Activated B cell treated with CpG ODN at 0.5 μM for 24 hours (primary cell): ENCODE measurements at places on chromosomes 13 and 19.

DNA sequence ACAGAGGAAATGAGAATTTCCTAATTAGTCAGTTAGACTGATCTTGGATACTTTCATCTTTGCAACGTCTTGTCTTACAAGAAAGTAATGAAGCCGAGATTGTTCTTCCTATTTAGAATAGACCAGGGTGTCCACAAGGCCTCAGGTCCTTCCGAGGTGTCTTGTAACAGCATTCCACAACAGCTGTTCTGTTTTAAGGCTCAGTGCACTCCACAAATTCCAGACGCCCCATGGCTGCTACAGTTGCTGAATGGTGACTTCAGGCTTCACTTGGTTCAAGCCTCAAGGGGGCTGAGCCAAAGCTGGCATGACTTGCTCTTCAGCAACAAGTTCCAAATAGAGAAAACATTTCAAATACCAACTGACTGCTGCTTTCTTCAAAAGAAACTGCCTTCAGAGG, 143.4 kb downstream of the SHISA2 start:
- no peaks in the 10 kb centered on the region for H3K36me3 ChIP-seq
- no peak overlapping the region for H3K27ac ChIP-seq
- H3K4me3 ChIP-seq = no peak overlapping the region
- no peak for DNase-seq

- no peak for DNase-seq
- no peaks in the 10 kb centered on the region for H3K36me3 ChIP-seq
- no peaks in the 10 kb centered on the region for H3K4me1 ChIP-seq
- no peak overlapping the region for H3K27ac ChIP-seq
Measured at GRCh38 chr19:42919757-42920079, 2.0 kb upstream of the PSG6 start.

DNA sequence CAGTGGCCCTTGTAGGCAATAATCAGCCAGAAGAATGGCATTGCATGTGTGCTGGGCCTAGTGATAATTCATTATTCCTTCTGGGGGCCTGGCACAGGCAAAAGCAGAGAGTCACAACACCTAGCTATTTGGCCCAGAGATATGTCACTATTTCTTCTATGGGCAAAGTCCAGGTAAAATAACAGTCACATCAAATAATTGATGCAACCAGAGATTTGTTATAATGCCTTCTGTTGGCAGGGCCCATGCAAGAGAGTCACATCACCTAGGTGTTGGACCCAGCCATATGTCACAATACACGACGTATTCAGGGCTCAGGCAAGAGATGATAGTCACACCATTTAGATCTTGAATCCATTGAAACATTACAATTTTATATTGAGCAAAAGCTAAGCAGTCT, 66.1 kb downstream of the ZNF726 start:
- H3K27ac ChIP-seq = no peak overlapping the region
- H3K4me3 ChIP-seq = no peak overlapping the region
- DNase-seq = no peak
- no peaks in the 10 kb centered on the region for H3K36me3 ChIP-seq
- H3K4me1 ChIP-seq = no peaks in the 10 kb centered on the region

DNA sequence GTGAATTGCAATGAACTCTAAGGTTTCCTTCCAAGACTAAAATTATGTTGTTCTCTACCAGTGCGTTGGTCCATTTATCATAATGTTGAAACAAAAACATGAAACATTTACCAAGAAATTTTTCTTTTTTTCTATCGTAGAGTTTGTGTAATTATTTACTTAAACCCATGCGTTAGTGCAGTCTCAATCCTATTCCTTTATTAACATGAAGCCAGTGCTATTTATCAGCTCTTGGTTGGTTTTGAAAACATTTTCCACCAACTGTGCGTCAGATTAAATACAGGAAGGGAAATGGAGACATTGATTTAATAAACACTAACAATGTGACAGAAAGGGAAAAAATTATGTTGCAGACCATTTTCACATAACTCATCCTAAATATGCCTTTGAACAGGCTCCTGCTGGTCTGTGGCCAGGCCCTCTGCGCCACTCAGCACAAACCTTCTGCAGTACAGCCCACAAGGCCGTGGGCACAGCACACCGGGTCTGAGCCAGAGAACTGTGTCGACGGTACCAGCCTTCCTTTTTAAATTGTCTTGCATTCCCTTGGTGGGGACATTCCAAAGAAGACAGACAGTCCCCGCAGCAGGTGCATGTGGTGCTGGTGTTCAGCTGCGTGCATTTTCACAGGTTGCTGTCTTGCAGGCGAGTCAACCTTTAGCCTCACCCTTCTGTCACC, 135.8 kb downstream of the SHISA2 start:
- no peaks in the 10 kb centered on the region for H3K36me3 ChIP-seq
- no peak overlapping the region for H3K4me3 ChIP-seq
- no peak overlapping the region for H3K27ac ChIP-seq
- H3K27me3 ChIP-seq = peaks cover 1% of the 10 kb centered on the region
- DNase-seq = no peak
- H3K4me1 ChIP-seq = no peaks in the 10 kb centered on the region
